ENCODE measurements at places on chromosomes 2 and 18.

DNA sequence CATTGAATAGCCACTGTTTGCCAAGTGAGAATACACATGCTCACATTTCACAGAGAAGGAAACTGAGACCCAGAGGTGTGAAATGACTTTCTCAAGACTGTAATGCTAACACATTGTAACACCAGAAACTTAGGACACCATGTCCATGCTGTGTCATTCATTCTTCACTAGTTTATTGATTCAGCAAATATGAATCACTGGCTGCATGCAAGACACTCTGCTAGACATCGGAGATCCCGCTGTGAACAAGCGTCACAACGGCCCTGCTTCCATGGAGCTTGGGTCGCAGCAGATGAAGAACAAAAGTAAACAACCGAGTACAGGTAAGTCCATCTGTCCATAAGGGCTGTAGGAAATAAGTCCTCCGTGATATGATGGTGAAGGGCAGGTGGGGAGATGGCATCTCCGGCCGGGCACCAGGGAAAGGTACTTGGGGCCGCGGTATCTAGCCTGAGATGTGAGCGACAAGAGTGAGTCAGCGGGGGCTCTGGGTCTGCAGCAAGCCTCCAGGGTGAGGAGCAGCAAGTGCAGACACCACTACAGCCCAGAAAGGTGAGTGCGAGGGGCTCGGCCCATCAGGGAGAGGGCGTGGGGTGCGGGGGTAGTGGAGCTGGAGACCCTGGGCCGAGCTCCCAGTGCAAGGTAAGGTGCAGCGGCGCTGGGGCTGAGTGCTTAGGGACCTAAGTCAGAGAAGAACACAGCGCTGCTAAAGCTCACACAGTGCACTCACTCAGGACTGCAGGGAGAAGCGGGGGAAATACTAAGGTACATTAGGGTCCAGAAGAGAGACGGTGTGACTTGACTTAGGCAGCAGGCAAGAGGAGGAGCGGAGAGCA is 391.2 kb downstream of the FBXO15 start:
- no peak for DNase-seq

DNA sequence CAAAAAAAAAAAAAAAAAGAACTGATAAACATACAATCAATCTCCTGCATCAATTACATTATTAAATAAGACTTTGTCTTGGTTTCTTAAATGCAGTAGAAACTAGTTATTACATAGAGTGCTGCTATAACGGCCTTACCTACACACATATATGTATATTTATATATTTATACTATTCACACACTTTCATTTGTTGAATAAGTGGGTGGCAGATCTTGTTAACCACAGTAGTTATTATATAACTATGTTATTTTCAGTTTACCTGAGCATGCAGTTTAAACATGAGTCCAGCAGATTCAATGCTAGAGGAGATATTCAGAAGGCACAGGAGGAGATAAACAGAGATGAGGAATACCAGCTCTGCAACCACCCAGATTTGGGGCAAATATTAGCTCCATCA is 81.5 kb upstream of the CD226 start:
- no peak for DNase-seq

DNA sequence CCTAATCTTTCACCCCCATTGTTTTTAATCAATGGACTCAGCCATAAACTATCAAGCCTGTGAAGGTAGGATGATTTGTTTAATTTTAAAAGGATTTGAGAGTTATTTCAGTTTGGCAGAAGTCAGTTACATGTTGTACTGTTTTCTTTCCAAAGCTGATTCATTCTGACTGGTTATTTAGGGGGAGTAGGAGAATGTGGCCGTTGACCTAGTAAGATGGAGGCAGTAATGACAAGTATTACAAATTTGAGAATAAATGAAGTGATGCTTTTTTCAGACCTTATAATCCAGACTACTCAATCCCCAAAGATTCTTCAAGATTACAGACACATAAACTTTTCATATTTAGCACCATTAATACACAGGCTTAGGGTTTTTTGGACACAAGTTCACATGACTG is 4.3 kb downstream of the EPHA4 start:
- no peak for DNase-seq

DNA sequence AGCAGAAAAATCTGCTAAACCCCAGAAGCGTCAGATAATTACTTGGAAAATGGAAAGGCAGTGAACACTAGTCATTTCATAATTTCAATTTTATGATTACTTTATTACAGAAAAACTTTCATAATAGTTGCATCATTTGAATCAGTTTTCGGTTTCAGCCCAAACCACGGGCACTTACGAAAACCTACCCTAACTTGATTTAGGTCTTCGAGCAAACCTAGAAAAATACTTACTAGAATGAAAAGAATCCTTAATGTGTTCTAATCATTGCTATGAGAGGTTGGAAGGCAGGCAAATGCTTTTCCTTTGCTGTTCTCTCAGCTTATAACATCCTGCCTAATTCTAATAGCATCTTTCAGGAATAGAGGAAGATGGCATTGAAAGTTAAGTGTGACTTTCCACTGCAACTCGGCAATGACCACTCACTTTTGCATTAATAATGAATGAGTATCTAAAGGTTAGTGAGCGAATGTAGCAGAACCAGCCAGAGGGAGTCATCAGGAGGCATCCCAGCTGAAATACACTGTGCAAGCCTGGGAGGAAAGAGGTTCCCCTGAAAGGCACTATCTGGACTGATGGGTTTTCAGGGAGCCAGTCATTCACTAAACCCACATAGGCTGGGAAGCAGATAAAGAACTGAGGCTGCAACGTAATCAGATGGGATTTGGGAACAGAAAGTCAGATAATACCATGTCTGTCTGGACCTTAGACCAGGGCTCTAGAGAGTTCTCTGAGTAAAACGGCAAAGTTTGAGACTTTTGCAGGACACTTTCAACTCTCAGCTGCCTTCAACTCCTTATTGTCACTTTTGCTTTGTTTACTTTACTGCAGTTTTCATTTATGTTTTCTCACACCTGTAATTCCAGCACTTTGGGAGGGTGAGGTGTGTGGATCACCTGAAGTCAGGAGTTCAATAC is 520.8 kb downstream of the RNF144A start:
- DNase-seq = no peak
